ENCODE measurements at places on chromosomes 2 and 18.

DNA sequence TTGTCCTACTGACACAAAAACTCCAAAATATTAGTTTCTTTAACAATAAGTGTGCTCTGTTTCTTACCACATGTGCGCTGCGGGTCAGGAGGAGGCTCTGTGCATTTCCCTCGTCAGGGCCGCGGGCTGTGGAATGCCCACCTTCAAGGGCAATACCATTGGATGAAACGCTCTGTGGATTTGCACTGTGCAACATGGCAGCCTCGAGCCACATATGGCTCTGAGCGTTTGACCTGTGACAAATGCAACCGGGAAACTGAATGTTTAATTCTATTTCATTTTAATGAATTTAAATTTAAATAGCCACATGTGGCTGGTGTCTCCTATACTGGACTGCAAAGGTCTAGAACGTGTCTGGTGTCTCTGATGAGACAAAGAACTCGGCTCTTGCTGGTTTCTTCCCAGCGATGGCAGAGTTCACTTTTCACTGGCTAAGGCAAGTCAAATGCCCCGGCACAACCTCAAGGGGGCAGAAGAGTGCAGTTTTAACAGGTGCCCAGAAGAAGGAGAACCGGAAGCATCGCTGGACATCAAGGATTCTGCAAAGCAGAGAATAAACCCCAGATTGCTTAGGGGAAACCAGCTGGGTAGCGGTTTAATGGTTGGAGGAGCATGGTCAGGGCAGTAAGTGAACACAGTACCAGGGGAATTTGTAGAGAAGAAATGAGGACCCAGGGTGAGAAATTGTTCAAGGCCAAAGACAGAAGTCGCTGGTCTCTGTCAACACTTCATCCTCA is 37.0 kb upstream of the TMEM18 start:
- DNase-seq: no peak

GRCh38 chr2:52639692-52640091 is 1127.9 kb upstream of the CHAC2 start:
- no peak for DNase-seq

DNA sequence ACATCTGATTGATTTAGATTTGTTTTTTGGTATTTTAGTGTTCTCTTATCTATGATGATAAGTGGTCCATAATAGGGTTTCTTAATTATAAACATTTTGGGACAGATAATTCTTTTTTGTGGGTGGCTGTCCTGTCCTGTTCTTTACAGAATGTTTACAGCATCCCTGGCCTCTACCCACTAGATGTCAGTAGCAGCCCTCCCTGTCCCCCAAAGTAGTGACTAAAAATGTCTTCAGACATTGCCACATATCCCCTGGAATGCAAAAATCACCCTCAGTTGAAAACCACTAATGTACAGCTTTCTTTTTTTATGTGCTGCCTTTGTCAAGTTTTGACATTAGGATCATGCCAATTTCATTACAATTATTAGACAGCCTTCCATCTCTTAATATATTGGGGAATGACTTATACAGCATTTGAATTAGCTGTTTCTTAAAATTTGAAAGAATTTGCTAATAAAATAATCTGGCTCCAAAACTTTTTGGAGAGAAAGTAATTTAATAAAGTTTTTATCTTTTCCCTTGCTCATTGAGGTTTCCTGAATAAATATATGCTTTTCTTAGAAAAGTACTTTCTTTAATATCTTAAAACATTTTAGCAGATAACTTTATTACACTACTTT is 19.5 kb downstream of the WIPF1 start:
- no peak for DNase-seq

- no peak for DNase-seq
Observed at GRCh38 chr2:158491072-158491471, 34.3 kb downstream of the PKP4 start.

- DNase-seq: no peak
Observed at GRCh38 chr2:21812766-21813165, 689.0 kb downstream of the TDRD15 start.

GRCh38 chr2:156896294-156896693 is 361.2 kb upstream of the GALNT5 start:
- no peak for DNase-seq

GRCh38 chr18:69556228-69556627 is 155.5 kb downstream of the DOK6 start:
- no peak for DNase-seq

DNA sequence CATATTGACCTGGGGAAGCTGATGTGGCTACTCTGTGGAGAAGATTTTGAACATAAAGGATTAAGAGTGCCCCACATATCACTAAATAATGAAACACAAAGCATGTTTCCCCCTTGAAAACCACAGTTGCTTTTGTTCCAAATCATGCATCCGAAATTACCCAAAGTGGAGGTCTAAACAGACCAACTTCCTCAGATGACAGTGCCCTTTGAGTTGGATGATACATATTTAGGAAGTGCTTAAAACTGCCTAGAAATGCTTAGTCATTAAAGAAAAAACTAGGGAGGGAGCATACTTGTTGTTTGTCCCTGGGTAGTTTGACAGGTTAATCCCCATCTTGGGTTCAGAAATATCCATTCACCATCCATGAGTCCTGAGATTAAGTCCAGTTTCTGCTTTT is 1070.3 kb downstream of the SUCLG1 start:
- no peak for DNase-seq

DNA sequence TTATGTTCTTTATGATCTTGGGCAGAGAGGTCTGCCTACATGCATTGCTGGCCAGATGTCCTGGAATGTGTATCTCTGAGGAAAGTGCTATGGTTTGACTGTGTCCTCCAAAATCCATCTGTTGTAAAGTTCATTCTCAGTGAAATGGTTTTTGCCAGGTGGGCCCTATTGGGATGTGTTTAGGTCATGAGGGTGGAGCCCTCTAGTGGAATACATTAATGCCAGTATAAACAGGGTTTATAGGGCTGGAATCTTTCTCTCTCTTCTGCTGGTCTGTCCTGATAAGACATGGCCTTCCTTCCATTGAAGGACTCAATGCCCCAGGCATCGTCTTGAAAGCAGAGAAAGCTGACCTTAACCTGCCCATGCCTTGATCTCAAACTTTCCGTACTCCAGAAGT is 258.5 kb downstream of the RPIA start:
- no peak for DNase-seq

- no peak for DNase-seq
Observed at GRCh38 chr2:10306901-10307463, 4.3 kb downstream of the HPCAL1 start.

DNA sequence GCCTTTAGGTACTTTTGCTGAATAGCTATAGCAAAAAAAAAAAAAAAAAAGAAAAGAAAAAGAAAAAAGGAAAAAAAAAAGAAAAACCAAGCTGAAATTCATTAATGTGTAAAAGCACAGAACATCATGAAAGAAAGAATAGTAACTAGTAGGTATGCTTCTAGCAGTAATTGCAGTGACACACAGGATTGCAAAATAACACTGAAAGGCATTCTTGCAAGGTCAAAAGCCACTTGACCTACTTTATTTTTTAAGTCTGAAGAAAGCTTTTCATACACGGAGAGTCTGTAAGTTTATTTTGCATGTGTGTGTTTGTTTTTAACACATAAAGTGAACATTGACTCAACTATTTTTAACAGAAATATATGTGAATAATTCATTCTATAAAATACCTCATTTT is 54.4 kb downstream of the DOK6 start:
- DNase-seq: no peak

- DNase-seq: no peak
Observed at GRCh38 chr2:214217599-214217998, 193.3 kb upstream of the VWC2L start.

- no peak for DNase-seq
Observed at GRCh38 chr2:127193164-127193966, 26.7 kb downstream of the CYP27C1 start.

GRCh38 chr18:2963048-2963447 is 49.9 kb downstream of the LPIN2 start:
- DNase-seq: no peak

- no peak for DNase-seq
Observed at GRCh38 chr2:74712223-74713053, 58.4 kb downstream of the SEMA4F start.

- DNase-seq: no peak
Observed at GRCh38 chr2:209208211-209208610, 215.6 kb upstream of the MAP2 start.

DNA sequence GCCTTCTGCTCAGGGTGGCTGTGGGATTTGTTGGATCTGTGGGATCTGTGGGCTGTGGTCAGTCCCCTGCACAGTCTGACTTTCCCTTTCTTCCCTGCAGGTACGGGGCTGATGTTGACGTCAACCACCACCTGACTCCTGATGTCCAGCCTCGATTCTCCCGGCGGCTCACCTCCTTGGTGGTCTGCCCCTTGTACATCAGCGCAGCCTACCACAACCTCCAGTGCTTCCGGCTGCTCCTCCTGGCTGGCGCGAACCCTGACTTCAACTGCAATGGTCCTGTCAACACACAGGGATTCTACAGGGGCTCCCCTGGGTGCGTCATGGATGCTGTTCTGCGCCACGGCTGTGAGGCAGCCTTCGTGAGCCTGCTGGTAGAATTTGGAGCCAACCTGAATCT is 17.5 kb downstream of the ASB1 start:
- DNase-seq: peak; percentile 59

GRCh38 chr2:2101924-2102323 is 229.2 kb downstream of the MYT1L start:
- no peak for DNase-seq

DNA sequence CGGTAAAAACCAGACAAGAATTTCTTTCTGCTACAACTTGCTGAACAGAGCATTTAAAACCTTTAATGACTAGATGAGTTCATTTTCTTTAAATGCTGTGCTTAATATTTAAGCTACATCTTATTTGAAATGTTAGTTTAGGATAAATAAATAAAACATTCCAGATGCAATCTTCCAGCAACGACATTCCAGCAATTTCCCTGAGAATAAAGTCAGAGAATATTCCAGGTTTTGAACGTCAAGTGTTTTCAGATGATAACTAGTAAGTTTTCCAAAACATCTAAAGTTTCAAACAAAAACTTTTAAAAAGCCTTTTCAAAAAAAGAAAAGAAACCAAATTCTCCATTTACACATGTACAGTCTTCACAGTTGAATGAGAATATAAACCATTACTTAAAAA is 104.8 kb downstream of the PPP1R1C start:
- DNase-seq: no peak

- no peak for DNase-seq
Observed at GRCh38 chr2:200348897-200349563, 42.5 kb downstream of the SPATS2L start.

GRCh38 chr2:235200216-235200615 is 248.4 kb downstream of the SH3BP4 start:
- DNase-seq: no peak

DNA sequence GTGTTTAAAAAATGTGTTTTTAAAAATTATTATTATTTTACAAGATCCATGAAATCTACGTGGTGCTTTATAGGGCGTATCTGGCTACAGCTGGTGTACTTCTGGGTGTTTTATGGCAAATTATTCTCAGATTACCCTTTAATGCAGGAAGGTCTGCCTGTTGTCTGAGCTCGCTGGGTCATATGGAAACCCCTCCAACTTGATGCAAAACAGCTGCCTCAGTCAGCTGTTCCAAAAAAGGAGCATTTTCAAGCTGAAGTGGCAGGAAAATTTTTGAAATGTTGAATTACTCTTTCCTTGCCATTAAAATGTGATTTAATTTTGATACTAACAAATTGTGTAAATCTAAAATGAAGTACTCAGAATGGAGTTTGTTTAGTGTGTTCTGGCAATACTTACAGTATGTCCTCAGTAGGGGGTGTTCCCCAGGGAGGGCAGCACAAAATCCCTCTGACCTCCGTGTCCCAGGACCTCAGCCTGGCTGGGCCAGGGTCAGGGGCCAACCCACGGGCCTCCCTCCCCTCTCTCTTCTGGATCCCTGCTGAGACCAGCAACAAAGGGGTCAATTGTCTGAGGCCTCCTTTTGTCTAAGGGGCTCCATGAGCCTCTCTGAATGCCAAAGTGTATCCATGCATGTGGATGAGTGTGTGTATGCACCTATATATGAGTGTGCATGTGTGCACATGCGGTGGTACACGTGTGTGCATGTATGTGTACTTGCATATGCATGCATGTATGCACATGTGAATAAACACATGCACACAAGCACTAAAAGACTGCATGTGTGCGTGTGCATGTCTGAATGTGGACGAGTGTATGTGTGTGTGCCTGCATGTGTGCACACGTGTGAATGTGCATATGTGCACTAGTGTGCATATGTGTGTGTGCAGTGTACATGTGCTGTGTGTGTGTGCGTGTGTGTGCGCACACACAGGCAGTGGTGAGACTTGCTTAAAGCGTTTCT is 105.4 kb downstream of the ACOXL start:
- no peak for DNase-seq

DNA sequence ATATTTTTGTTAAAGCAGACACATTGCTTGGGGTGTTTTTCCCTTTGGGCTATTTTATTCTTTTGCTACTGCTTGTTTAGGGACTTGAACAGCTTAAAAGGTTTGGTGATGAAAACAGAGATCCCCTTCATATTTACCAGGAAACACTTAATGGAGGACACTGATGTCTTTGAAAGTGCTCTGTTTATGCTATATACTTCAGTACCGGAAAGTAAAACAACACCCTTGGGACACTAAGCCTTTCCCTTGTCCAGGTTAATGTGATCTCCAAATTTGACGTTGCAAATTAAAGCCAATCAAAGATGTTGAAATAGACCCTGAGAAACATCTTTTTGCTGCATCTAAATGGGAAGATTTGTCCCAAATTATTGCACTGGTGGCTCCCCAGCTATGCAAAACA is 564.6 kb upstream of the PKDCC start:
- DNase-seq: no peak

- DNase-seq: no peak
Observed at GRCh38 chr2:46449700-46450099, 29.7 kb upstream of the TMEM247 start.

DNA sequence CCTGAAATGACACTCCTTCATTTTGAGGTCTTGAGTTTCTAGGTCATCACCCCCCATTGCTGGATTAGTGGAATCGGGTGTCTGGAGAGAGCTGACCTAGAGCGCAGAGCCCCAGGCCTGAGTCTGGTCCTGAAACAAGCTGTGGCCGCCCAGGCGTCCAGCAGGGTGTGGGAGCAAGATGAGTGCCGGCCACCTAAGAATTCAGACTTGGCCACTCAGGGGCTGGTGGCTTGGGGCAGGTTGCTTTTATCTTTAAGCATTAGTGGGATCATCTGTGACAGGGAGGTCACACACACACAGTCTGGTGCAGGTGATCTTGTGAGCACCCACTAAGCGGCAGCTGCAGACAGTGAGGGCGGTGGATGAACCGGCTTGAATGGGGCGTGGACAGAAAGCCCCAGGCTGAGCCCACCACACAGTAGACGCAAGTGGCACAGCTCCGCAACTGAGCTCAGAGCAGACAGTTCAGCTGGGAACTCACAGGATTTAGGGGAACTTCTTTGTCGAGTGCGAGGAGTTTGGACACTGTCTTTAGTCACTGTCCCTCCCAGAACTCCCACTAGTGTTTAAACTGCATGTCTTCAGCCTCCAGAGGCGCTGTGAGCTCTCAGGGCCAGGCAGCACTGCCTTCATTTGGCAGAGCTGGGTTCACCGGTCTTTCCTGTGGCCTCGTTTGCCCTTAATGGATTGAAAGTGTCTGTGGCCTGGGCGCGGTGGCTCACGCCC is 21.5 kb downstream of the ITGB1BP1 start:
- DNase-seq: no peak
